ENCODE measurements at places on chromosomes 4 and X. TPM values are rescaled to one million over a fixed set of nuclear protein-coding genes. Genes with fewer than 3 reads are reported as not detected.

The HELT gene
- total RNA-seq = not detected

The CXCL8 gene
- total RNA-seq = 34.0 TPM

The NOA1 gene
- 27.1 TPM for total RNA-seq

The SAGE1 gene
- total RNA-seq = 14.1 TPM

The S100P gene
- 20.1 TPM for total RNA-seq

The HERC3 gene
- 2.3 TPM for total RNA-seq
